NCI-H2081 (cell line): ENCODE measurements at places on chromosomes 1 and 21.

GRCh38 chr1:46585312-46585938 lies 18.6 kb downstream of the MKNK1 start:
- no peak for DNase-seq

DNA sequence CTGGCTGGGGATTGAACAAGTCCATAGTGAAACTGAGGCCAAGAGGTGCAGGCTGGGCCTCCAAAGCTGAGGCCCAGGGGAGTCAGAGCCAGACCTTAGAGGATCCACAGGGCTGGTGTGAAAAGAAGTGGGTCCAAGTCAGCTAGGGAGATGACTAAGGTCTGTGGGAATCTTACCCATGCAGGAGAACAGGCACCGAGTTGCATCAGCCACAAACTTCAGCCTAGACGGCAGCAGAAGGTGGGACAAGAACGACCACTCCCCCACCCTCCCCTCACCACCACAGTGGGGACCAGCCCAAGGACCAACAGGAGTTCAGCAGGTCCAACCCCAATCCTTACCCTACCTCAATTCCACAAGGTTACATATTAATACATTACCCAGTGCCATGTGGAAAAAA lies 282.3 kb downstream of the TTLL7 start:
- DNase-seq = no peak

GRCh38 chr1:214660900-214661299 lies 57.9 kb downstream of the CENPF start:
- DNase-seq = peak; percentile 63

GRCh38 chr21:14239281-14239680 lies 23.3 kb downstream of the RBM11 start:
- no peak for DNase-seq

GRCh38 chr1:33654267-33654834 lies 181.9 kb downstream of the ZSCAN20 start:
- no peak for DNase-seq

DNA sequence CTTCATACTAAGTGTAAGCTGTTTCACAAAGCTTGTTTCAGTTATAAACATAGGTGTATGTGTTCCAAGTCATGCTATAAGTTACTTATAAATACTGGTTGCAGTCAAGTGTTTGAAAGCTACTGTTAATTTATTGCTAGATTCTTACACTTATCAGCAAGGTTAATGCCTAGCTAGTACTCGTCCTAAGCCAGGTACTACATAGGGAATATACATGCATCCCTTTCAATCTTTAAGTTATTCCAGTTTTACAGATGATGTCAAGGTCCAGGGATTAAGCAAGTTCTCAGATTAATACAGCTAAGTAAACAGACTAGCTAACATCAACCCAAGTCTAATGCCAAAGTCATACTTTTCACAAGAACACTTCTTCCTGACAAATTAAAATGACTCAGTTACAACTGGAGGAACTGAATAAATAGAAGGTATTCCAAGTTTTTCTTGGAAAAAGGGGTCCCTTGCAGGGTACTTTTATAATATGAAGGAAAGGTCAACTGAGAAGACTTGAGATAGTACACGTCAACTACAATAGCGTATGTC lies 652.2 kb upstream of the USP24 start:
- no peak for DNase-seq

- DNase-seq = no peak
Observed at GRCh38 chr1:195754303-195754702, 853.9 kb downstream of the KCNT2 start.

DNA sequence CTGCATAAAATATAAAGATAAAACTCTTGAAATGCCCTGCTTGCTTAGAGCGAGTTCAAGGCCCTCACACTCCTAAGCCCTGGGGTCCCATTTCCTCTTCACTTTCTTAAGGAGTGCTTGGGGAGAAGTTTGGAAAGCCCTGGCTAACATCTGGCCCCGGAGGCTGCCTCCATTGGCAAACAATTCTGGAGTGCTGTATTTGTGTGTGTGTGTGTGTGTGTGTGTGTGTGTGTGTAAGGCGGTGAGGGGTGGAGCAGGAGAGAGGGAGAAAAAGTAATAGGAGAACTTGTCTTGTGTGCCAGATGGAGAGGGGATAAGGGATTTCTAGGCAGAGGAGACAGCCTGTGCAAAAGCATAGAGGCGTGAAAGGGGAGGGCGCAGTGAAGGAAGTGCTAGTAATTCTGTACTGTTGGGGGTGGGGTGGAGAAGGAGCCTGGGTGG lies 578 bp upstream of the TRIM62 start:
- no peak for DNase-seq

DNA sequence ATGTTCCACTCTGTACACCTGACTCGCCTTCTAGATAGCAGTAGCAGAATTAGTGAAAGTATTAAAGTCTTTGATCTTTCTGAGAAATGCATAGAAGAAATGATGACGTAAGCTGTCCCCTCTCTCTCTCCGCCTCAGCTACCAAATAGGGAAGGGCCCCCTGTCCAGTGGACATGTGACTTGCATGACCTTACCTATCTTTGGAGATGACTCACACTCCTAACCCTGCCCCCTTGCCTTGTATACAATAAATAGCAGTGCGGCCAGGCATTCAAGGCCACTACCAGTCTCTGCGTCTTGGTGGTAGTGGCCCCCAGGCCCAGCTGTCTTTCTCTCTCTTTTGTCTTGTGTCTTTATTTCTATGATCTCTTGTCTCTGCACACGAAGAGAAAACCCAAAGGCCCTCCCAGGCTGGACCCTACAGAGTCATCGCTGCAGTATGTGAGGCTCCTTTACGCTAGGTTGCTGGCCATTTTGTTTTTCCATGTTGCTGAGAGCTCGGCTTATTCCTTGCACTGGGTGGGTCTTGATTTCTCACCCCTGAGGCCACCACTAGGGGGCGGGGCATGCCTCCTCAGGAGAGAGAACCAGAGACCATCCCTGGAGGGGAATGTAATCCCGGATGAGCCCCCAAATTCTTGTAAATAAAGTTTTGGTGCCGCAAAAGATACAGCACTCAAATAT lies 16.0 kb upstream of the ZBTB8B start:
- DNase-seq = no peak

GRCh38 chr1:2538376-2538775 lies 8.3 kb upstream of the HES5 start:
- DNase-seq = no peak
